T follicular helper cell (primary cell): ENCODE measurements at places on chromosomes 2 and 18.

DNA sequence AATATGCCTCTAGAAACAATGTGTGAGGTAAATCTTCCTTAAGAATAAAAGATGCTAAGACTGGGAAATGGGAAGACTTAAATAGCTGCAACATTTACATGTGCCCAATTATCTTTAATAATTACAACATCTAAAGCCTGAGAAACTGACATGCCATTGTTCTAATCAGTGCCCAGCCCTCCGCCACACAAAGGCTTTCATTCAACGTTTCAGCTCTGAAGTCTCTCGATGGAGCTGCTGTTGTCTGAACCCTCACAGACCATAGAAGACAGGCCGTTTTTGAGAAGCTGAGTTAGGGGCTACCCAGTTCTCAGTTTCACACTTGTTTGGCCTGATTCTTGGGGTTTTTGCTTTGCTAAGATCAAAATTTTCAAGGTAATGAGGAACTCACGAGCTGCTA lies 315.4 kb upstream of the CHST9 start:
- no peak for DNase-seq

DNA sequence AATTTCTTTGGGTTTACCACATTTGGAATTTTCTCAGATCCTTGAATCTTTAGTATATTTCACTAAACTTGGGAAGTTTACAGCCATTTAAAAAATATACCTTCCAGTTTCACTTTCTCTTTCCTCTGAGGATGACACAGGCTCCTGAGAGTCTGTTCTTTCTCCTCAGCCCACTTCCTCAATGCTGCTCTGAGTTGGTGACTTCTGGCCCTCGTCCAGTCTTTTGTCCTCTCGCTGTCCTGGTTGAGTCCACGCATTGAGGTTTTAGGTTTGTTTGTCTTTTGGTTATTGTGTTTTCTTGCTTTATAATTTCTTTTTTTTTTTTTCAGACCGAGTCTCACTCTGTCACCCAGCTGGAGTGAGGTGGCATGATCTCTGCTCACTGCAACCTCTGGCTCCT lies 40.7 kb upstream of the GALR1 start:
- no peak for DNase-seq

DNA sequence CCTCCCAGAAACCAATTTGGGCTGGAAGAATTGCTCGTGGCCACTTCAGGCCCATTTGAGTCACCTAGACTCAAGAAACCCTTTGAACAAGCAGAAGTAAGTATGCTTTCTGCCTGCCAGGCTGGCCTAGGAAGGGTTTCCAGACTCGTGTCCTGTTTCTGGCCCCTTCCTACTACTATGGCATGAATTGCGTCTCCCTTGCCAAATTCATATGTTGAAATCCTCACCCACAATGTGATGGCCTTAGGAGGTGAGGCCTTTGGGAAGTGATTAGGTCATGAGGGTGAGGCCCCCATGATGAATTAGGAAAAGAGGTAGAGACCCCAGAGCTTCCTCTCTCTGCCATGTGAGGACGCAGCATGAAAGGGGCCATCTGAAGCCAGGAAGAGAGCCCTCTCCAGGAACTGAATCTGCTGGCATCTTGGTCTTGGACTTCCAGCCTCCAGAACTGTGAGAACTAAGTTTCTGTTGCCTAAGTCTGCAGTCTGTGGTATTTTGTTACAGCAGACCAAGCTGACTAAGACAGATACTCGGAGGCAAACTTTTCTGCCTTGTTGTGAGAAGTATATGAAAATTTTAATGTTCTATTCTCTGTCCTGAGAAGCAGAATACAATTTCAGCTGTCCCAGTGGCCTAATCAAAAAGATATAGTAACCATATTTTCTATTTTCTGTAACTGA lies 13.1 kb downstream of the GPR45 start:
- DNase-seq: no peak

DNA sequence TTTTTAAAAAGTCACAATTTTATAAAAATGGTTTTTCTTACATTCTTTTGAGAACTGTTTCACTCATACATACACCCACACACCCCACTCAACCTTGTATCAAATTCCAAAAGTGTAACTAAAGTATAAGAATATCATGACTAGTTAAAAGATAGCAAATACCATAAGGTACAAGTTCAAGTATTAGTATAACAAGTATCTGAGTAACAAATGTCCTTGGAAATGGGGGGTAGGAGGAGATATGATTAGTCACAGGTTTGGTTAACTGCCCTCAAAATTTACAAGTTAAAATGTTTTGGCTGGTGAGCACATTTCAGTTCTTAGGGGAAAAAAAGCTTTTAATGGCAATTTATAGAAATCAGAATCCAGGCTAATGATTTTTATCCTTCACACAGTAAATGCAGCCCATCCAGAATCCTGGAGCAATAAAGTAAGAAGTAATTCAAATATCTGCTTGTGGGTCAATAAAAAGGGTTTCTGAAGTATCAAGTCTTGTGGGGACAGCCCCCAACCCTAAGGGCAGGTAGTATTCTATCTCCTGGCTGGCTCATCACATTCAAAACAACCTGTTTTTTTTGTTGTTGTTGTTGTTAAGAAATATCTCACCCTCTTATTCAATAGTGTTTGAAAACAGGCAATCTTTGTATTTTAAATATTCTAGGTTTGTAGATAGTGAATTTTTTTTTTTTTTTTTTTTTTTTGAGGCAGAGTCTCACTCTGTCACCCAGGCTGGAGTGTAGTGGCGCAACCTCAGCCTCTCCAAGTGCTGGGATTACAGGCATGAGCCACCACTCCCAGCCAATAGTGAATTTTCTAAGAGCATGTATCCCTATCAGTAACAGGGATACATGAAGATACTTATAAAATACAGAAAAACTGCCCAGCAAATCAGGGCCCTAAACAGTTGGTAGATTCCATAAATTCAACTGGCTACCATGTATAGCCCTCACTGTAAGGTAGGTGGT lies 14.5 kb downstream of the IAH1 start:
- no peak for DNase-seq

- no peak for DNase-seq
Measured at GRCh38 chr2:172927641-172928357, 147.8 kb upstream of the MAP3K20 start.

DNA sequence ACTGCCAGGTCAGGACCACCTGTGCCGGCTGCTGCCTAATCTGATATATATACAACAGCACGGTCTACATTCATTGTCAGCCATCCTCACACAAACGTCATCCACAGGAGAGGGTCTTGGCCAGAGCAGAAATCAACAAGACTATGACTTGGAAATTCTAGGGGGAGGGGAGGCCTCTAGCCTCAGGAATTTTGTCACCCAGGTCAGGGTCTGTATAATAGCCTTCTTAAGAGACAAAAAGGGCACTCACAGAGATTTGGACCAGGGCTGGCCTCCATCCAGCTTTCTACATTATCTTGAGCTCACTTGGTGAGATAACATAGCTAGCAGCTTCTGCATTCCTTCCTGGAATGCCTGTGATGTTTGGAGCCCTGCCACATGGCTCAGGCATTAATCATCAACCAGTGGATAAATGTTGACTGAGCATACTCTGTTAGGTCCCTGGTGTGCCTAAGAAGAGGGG lies 50.4 kb upstream of the CTIF start:
- DNase-seq: no peak

GRCh38 chr18:13800505-13801259 lies 23.3 kb upstream of the MC5R start:
- peak; percentile 10 for DNase-seq

DNA sequence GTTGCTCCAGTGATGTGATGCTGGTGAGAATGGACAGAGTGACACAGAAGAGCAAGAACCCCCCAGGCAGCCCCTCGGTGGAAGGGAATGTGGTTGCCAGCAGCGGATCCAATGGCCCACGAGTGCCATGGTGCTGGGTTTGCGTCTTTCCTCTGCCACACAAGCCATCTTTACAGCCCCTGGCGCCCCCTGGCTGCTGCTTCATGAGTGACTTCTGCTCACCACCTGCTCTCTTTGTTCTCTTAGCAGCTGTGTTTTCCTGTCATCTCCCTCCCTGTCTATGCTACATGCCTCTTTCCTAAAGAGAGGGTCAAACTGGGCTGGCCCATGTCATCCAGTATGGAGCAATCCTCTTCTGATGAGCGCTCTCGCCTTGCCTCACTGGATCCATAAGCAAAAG lies 300.0 kb upstream of the SMIM21 start:
- no peak for DNase-seq

GRCh38 chr18:36534154-36534688 lies 236.7 kb downstream of the FHOD3 start:
- DNase-seq: no peak
